Stimulated activated CD4-positive, alpha-beta T cell treated with anti-CD3 and anti-CD28 coated beads, Interleukin-1b, Interleukin-23, amount 100 ng/mL, for 1 hour (primary cell): ENCODE measurements at places on chromosomes 16 and 17.

- DNase-seq = no peak
Observed at GRCh38 chr16:77059446-77059845, 131.5 kb upstream of the MON1B start.

GRCh38 chr16:23052908-23053580 is 96.2 kb downstream of the USP31 start:
- no peak for DNase-seq

DNA sequence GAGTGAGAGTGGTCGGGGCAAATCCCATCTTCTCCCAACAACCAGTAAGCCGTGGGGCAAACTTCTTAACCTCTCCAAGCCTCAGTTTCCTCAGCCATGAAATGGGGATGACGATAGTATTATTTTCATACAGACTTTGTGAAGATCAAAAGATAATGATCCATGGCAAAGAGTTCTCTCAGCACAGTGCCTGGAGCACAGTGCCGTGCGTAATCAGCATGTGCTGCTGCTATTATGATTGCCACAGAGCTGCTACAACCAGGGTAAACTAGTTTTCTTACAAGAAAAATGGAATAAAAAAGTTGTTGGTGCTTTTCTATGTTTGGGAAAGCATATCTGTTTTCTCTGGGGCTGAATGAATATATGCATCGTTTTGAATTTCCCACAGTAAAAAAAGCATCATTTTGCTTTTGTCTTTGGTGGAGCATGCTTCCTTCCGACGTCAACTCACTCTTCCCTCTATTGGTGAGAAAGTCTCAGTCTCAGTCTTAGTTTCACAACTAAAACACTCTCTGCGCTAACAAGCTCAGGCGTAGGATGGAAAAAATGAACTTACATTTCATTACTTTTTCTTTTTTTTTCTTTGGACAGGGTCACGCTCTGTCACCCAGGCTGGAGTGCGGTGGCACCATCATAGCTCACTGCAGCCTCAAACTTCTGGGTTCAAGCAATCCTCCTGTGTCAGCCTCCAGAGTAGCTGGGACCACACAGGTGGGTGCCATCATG is 37.2 kb downstream of the CDK5R1 start:
- no peak for DNase-seq

- DNase-seq = no peak
Observed at GRCh38 chr16:20726661-20727060, 15.0 kb downstream of the THUMPD1 start.

- peak; percentile 39 for DNase-seq
Observed at GRCh38 chr16:68417711-68418301, 30.5 kb downstream of the SMPD3 start.

GRCh38 chr16:5502467-5502869 is 404.9 kb upstream of the EEF2KMT start:
- DNase-seq = no peak

DNA sequence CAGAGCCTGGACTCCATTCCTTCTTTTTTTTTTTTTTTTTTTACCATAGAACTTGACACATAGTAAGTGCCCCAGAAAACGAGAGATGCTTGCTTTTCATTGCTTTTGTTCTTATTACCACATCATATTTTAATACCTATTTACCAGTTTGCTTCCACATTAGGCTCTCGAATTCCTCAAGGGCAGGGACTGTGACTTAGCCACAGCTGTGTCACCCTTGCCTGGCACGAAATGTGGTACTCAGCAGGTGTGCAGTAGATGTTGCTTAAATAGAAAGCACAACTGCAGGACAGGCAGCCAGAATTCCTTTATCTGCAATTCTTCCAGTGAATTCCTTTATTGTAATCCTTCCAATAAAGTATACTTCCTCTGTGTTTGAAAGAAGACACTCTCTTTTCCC is 393.0 kb downstream of the HAPSTR1 start:
- DNase-seq = no peak

- DNase-seq = no peak
Observed at GRCh38 chr17:65174974-65175373, 37.8 kb downstream of the RGS9 start.
